Stimulated activated CD4-positive, alpha-beta T cell treated with anti-CD3 and anti-CD28 coated beads, Interleukin-1b, Interleukin-23, amount 100 ng/mL, for 4 hours (primary cell): ENCODE measurements at places on chromosomes 11 and 22.

GRCh38 chr22:24952837-24953383 lies 394 bp downstream of the KIAA1671 start:
- DNase-seq, result no peak

DNA sequence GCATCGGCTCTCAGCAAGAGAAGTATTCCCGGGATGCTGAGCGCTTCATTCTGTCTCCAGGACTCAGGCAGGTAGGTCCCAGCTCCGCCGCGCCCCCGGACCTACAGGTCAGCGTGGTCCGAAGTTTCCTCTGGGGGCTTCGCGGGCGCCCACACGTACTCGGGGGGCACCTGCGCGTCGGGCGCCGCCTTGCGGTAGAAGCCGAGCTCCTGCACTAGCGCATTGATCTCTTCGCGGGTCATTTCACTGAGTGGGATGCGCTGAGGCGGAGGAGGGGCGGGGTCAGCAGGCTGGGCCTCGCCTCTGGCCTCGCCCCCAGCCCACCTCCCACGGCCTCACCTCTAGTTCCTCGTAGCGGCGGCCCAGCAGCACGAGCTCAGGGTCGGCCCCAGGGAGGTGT lies 2.5 kb downstream of the SELENOM start:
- DNase-seq, result no peak

DNA sequence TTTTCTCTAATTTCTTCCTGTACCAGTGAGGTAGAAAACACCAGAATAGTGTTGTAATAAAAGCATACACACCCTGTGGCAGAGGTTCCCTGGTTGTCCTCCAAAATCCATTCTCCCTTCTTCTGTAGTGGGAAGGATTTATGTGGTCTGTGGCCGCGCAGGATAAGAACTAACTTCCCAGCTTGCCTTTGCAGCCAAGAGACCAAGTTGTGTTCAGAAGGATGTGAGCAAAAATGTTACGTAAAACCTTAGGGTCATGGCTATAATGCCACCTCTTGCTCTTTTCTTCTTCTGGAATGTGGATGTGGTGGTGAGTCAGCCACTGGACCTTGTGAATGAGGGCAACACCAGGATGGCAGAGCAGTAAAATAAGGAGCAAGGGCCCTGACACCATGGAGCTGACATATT lies 28.4 kb downstream of the CCDC90B start:
- no peak for DNase-seq

GRCh38 chr11:74466916-74467885 lies at the start of gene KCNE3:
KCNE3 (minus strand) TSS chr11:74467549; CDS start chr11:74457563, 9,986 bp downstream.
- no peak for DNase-seq

DNA sequence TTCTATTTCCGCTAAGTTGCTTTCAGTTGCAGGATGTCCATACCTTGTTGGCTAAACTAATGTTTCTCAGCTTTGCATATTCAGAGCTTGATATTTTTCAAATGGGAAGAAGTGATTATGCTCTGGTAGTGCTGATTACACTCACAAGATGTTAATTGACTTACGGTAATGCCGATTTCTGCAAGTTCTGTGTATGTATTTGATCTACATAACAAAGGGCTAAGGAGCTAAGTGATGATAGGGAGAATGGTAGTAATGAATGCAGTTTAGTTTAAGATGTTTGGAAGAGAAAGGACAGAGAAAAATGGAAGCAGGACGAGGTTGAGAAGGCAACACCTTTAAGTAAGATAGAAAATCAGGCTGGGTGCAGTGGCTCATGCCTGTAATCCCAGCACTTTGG lies 61.4 kb downstream of the FAM83F start:
- DNase-seq, result no peak

- DNase-seq, result no peak
Measured at GRCh38 chr22:48819961-48820360, 1007.7 kb downstream of the BRD1 start.

- DNase-seq, result peak; percentile 42
Measured at GRCh38 chr22:37544955-37545702, 15.2 kb upstream of the CDC42EP1 start.

GRCh38 chr11:20616920-20617319 lies 17.5 kb downstream of the SLC6A5 start:
- no peak for DNase-seq

GRCh38 chr22:18044548-18045271 lies 20.3 kb upstream of the MICAL3 start:
- DNase-seq, result no peak

GRCh38 chr22:44623771-44624510 lies 78.1 kb upstream of the PRR5 start:
- no peak for DNase-seq

- DNase-seq, result peak; percentile 19
Measured at GRCh38 chr22:29202212-29203192, 3.2 kb upstream of the EMID1 start.

- DNase-seq, result no peak
Measured at GRCh38 chr11:43327987-43328386, 16.2 kb downstream of the API5 start.

- DNase-seq, result no peak
Measured at GRCh38 chr11:3134218-3134621, 30.9 kb downstream of the OSBPL5 start.

DNA sequence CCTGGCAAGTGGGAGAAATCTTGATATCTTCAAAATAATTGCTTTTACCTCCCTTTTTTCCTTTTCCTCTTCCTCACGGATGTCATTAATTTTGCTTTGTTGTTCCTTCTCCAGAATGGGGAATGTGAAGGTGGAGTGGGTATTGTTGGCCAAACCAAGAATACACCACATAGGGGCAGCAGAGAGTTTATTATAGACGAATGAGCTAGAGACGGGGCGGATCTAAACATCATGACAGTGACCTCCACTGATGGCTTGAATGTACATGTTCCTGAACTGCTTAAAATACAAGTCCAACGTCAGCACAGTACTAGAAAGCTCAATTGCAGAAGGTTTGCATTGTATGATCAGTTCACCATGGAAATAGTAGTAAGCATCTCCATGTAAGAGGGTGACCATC lies 122.3 kb upstream of the SNX19 start:
- no peak for DNase-seq

DNA sequence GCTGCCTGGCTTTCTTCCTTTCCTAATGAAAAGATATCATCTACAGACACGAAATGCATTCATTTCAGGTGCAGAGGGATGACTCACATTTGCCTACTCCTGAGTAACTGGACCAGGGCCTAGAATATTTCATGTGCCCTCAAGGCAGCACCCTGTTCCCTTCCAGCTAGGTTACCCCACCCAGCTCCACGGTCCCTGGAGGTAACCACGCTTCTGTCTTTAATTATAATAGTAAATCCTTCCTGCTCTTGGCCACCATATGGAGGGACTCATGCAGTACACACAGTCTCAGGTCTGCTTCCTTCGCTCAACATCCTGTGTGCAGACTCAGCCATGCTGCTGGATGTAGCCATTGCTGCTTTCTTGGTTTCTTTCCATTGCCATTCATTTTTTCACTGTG lies 22.3 kb downstream of the DHCR7 start:
- DNase-seq, result no peak

DNA sequence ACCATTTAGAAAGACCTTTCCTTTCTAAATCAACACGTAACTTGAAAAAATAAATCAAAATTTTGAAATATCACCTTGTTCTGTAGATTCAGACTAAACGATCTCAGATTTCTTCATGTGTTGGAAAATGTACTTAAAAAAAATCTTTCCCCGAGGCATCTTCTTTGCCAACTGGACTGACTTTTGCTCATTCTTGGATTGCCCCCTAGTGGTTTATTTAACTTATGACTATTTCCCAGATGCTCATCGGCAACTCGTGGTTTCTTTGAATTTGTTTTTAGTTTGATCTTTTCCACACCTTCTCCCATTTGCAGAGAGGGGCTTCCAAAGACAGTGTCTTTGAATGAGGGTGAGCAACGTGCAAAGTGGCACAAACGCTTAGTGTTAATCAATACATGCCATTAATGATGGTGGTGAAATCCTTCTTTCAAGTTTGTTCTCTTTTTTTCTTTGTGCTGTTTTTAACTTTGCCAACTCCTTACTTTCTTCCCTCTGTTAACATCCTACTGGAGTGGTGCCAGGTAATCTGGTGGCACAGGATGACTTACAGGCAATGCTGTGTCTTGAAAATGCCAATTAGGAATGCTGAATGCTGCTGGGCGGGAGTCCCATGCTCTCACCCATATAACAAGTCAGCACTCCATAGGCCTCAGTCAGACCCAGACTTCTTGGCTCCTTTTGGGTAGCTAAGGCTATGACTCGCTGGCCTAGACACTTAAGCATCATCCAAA lies 18.3 kb downstream of the PRSS23 start:
- no peak for DNase-seq

DNA sequence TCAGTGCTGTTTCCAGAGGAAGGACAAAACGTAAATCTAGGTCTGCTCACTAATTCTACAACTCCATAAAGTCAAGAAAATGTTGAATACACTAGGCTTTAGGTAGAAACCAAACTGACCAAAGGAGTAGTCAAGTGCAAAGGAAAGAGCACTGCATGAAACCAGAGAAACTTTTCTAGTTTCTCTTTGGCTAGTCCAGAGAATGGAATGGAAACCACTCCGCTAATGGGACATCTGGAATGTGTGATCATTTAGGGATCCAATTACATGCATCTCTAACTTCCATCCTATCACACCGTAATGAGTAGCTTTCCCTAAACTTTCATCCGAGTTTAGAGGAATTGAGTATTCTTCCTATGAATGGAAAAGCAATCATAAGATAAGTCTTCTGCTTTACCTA lies 2.4 kb downstream of the OR52M1 start:
- DNase-seq, result no peak

- DNase-seq, result no peak
Measured at GRCh38 chr22:19879246-19879570, 24.5 kb upstream of the GNB1L start.

GRCh38 chr22:20988573-20989322 lies 6.7 kb downstream of the LZTR1 start:
- no peak for DNase-seq

DNA sequence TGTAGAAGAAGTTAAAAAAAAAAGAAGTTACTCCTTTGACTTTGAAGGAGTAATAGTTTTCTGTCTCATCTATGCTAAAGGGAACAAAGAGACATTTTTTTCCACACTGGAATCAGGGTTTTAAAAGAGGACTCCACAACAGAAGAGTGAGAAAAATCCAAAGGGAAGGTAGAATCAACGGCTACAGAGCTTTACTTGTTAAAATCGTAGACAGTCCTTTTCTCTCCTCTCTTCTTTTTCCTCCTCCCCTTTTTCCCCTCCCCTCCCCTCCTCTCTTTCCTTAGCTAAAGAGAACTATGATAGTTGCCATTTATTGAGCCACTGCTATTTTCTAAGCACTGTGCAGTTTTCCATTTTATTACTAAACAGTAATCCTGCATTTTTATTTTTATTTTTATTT lies 29.2 kb downstream of the DDIAS start:
- DNase-seq, result no peak

DNA sequence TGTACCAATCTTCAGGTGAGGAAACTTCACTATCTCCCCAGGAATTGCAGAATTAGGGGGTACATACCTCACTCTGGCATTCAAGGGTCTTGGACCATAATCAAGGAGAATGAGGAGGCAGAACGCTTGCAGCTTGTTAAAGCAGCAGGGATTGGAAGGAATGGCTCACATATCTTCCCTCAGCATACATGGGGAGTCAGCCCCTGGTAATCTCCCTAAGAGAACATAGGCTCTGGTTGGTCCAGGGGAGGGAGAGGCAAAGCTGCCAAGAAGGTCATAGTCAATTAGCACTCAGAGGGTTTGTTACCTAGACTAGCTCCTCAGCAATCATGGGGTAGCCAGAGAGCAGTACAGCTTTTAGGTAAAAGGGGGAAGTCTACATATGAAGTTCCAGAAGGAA lies 256.8 kb downstream of the INSC start:
- no peak for DNase-seq

GRCh38 chr22:31501738-31502137 lies 5.4 kb downstream of the SFI1 start:
- no peak for DNase-seq

DNA sequence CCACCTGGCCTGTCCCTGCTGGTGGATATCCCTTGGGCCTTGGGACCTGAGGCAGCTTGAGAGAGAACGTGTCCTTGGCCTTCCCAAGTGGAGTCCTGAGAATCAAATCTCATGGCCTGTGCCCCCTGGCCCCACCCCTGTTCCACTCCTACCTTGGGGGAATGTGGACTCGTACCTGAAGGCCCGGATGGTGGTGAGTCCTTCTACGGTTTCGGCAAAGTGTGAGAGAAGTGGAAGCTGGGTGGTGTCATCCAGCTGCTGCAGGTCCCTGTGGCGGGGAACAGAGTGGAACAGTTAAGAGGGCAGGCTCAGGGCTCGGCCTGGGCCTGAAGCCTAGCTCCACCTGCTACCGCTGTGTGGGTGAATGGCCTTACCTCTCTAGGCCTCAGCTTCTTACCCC lies 14.0 kb upstream of the KCNJ11 start:
- DNase-seq, result no peak

DNA sequence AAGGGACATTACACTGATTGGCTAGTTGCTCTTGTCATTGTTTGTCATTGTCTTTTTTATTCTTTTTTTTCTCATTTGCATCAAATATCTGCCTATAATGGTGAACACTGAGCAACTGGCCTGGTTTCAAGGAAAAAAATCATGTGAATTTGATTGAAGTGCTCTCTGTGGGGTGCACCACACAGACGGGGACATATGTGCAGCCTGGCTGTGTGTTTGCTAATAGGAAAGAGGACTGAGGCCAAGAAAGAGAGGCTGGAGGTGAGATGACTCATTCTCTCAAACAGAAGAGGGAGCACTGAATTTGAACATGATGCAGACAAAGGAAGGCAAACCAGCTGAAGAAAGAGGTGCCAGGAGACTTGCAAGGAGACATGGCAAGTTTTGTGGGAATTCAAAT lies 684.9 kb upstream of the CCDC90B start:
- no peak for DNase-seq

DNA sequence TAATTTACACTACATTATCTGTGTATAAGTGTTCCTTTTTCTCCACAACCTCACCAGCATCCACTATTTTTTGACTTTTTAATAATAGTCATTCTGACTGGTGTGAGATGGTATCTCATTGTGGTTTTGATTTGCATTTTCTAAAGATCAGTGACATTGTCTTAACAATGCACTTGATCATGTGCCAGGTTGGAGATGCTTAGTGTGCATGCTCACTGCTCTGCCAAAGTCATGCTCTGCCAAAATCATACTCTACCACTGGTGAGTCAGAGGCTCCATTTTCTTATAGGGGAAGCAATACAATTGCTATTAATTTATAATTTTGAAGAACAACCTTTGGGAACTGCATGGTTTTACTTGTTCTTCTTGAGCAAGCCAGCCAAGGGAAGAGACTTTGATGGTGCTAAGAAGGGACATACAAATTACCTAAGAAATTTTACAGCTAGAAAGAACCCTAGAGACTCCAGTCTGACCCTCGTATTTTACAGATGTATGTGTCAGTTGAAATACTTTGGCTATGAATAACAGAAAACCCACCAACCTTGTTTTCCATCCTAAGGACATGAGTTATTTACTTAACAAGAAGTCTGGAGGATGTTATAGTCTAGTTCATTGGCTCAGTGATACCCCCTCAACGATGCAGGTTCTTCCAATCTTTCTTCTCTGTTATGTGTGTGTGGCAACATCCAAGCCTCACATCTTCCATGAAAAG lies 368.9 kb downstream of the DDX10 start:
- DNase-seq, result no peak
